Right lung (tissue), 10 donors: ENCODE measurements at places on chromosomes 6 and 20.

DNA sequence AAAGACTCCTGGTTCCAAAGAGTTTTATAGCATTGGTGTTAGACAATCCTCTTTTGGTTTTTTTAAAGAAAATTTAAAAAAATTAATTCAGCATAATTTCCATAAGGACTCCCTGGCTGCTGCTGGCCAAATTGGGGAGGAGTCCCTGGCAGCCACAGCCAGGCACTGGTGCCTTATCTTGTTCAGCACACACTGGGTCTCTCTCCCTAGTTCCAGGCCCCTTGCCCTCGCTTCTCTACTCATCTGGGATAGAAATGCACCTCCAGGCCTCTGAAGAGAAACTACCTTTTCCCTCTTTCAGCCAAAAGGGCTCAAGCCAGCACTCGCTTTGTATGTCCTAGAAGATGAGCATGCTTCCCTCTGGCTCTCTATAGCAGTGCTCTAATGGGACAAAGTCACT lies 13.4 kb upstream of the MAPK13 start:
- DNase-seq: no peak

DNA sequence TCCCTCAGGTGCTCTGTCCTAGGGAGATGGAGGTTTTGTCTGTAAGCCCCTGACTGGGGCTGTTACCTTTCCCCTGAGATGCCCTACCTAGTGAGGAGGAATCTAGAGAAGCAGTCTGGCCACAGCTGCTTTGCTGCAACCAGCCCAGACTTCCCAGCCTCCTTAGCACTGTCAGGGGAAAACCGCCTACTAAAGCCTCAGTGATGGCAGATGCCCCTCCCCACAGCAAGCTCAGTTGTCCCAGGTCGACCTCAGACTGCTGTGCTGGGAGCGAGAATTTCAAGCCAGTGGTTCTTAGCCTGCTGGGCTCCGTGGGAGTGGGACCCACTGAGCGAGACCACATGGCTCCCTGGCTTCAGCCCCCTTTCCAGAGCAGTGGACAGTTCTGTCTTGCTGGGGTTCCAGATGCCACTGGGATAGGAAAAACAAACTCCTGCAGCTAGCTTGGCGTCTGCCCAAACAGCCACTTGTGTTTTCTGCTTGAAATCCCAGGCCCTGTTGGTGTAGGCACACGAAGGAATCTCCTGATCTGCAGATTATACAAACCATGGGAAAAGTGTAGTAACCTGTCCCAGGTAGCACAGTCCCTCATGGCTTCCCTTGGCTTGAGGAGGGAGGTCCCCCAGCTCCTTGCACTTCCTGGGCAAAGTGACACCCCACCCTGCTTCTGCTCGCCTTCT lies 146.4 kb upstream of the PROKR2 start:
- no peak for DNase-seq

- DNase-seq: no peak
Measured at GRCh38 chr6:82145926-82146452, 101.6 kb downstream of the IBTK start.

- no peak for DNase-seq
Measured at GRCh38 chr6:53701333-53702218, 36.0 kb upstream of the KLHL31 start.

GRCh38 chr6:42340511-42340910 lies 111.2 kb downstream of the TRERF1 start:
- no peak for DNase-seq

- no peak for DNase-seq
Measured at GRCh38 chr6:80605165-80605989, 498.9 kb downstream of the BCKDHB start.

DNA sequence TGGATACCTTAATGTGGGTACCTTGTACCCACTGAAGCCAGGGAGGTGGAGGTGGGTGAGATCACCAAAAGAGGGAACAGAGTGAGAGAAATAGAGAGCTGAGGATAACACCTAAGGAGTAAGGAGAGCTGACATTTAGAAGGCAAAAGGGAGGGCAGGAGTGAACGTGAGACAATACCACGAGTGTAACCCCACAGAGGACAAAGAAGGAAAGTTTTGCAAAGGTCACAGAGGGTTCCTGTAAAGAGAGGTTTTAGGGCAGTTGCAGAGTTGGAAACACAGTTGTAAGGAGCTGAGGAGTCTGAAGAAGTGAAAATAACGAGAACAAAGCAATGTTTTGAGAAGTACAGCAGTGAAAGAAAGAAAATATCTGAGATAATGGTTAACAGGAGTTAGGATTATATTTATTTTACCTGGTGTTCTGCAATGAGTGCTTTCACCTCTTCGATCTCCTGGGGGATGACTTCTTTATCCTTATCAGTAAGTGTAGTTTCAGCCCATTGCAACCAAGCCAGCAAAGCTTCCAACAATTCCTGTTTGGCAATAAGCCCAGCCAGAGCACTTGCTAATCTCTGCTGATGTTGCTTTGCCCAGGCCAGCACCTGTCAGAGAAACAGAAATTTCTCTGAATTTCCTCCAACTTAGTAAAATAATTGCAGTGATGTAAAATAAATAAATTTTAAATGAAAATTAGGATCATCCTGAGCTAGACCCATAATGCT lies 166.8 kb downstream of the DST start:
- peak; percentile 21 for DNase-seq
